ENCODE measurements at places on chromosomes 2 and 18.

GRCh38 chr2:150621526-150622213, 134.2 kb upstream of the RND3 start:
- no peak for DNase-seq

GRCh38 chr2:146632707-146633106, 1212.1 kb upstream of the ACVR2A start:
- DNase-seq: no peak

DNA sequence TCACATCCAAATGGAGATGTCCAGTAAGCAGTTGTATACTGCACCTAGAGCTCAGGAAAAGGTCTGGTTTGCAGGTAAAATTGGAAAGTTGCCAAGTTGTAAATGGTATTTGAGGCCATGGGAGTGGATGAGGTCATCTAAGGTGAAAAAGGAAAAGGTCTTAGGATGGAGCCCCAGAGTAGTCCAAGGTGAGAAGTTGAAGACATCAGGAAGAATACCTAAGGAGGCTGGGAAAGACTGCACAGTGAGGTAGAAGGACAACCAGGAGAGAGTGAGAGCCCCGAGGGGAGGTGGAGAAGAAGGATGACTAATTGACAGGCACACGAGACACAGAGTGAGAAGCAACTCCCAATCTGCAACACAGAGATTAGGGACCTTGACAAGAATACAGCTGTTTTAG, 10.7 kb downstream of the DPP4 start:
- no peak for DNase-seq

DNA sequence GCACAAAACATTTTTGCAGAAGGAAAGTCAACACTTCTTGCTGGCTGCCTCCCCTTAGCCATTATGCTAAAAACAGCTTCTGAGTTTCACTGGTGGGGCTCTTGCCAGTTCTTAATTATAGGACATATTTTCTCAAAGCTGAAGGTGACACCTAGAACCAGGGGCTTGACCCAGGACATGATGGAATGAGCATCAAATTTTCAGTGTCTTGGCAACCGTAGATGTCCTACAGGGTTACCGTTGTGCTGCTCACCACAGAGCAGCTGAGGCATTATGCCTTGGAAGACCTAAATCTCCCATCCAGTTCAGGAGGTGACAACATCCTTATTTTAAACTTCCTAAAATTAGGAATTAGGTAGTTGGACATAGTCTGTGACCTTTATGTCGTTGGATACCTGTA, 46.7 kb downstream of the TMEM185B start:
- DNase-seq: no peak

GRCh38 chr2:11163439-11164317, 8.4 kb downstream of the SLC66A3 start:
- no peak for DNase-seq

DNA sequence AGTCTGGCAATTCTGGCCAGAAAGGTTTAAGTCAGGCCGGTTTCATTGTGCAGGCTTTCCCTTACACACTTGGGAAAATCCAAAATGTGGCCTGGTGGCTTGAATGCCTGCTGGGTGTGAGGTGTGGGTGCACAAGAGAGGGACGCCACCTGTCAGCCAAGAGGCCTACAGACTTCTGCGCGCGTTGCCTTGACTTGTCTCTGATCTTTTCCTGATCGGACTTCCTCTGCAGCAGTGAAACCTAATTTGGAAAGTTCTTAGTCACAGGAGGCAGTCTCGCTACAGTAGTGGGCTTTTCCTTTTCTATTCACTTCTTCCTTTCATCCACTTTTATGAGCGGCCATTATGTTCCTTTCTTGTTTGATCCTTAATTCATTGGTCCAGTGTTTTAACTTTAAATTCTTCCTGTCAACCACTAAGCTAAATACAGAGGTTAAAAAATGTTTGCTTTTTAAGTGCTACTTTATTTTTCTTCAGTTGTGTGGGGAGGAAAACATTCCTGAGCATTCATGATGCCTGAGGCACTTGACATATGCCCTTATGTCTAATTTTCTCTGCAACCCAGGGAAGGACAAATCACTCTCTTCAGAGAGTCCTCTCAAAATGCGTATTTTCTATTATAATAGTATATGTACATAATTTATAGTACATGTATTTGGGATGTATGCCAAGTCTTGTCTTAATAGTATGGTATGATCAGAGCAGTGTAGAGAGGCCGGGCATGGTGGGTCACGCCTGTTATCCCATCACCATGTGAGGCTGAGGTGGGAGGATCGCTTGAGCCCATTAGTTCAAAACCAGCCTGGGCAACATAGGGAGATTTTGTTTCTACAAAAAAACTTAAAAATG, 128.9 kb downstream of the WDSUB1 start:
- no peak for DNase-seq

- DNase-seq: no peak
Measured at GRCh38 chr2:23496456-23496855, 111.5 kb downstream of the KLHL29 start.

- DNase-seq: no peak
Measured at GRCh38 chr2:14524041-14524802, 108.3 kb upstream of the LRATD1 start.

GRCh38 chr2:100895402-100895801, 75.5 kb downstream of the NPAS2 start:
- DNase-seq: no peak

GRCh38 chr2:102672107-102672776, 52.9 kb downstream of the SLC9A2 start:
- DNase-seq: no peak

DNA sequence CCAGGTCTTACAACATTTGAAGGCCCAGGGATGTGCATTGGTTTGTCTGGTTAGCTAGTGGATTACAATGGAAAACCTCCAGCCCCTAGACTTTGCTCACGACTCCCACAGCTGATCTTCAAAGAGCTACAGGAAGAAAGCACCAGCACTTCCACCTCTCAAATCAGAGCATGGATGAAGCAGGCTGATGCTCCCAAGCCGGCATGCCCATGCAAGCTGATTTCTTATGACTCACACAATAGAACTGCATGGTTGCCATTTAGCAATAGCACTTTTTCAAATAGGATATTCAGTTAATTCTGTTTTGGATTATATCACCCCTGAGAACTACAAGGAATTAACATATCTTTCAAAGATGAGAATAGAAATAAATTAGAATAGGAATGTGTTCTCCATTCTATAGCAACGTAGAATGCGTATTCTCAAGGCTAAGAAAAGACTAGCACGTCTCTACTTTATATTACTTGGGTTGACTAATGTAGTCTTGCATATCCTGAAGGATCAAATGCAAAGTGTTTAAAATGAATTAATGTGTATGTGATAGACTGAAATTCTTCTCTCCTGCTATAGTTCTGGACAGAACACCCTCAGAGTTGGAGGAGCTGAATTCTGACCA, 292.4 kb downstream of the TRIB2 start:
- DNase-seq: no peak

DNA sequence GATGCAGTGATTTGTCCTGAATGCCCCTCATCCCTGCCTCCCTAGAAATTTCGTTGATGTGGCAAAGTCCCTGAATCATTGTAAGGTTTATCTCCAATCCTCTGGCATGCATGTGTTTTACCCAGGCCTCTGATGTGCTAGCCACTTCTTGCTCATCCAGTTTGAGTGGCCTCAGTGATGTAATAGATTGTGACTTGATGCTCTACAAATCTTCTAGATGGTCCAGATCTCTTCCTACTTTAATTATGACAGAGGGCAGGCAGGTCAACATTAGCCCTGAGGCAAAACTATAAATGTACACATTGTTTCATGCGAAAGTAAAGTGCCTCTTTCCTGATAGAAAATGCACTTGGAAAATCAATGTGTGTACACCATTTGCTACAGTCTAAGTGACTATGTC, 54.5 kb downstream of the LONRF2 start:
- no peak for DNase-seq

DNA sequence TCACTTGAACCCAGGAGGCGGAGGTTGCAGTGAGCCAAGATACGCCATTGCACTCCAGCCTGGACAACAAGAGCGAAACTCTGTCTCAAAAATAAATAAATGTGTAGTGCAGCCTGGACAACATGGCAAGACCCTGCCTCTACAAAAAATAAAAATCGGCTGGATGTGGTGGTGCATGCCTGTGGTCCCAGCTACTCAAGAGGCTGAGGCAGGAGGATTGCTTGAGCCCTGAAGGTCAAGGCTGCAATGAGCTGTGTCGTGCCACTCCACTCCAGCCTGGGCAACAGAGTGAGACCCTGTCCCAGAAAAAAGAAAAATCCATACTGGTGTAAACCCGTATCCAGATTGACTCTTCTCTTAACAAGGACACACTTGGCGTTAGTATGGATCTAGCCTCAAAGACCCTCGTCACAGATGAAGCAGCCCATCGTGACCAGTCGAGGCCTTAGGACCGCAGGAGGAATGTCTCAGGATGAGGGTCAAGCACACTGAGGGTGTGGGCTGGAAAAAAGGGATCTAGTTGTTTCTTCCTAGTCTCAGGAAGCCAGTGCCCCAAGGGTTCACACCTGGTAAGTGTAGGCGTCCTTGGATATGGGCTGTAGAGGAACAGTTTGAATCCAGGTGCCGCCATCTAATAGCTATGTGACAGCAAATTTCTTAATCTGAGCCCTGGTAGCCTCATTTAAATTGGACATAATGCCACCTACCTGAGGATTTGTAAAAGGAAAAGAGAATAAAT, 4.0 kb upstream of the GPBAR1 start:
- DNase-seq: no peak

DNA sequence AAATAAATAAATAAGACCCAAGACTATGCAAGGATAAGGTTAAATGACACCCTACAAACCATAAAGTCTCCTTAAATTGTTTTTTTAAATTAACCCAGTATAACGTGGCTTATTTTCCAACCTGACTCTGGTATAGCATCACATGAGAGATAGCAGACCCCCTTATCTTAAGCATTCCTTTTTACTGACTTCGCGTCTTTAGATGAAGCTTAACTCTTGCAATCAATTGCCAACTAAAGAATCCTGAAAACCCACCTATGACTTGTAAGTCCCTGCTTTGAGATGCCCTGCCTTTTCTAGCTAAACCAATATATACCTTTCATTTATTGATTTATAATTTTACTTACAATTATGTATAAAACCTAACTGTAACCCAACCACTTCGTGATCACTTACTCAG, 57.1 kb upstream of the RAB12 start:
- no peak for DNase-seq

DNA sequence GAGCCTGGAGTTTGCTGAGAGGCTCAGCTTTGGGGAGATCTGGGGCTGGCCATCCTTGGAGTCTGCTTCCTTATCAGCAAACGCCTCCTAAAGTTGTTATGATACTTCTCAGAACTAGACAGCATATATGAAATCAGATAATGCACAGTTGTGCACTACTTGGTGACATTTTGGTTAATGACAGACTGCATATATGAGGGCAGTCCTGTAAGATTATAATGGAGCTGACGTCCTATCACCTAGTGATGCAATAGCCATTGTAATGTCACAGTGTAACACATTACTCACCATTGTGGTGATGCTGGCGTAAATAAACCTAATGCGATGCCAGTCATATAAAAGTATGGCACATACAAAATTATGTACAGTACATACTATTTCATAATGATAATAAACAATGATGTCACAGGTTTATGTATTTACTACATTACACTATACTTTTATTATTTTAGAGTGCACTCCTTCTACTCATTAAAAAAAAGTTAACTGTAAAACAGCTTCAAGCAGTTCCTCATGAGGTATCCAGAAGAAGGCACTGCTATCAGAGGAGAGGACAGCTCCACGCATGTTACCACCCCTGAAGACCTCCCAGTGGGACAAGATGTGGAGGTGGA, 298.1 kb upstream of the REV1 start:
- peak; percentile 10 for DNase-seq

DNA sequence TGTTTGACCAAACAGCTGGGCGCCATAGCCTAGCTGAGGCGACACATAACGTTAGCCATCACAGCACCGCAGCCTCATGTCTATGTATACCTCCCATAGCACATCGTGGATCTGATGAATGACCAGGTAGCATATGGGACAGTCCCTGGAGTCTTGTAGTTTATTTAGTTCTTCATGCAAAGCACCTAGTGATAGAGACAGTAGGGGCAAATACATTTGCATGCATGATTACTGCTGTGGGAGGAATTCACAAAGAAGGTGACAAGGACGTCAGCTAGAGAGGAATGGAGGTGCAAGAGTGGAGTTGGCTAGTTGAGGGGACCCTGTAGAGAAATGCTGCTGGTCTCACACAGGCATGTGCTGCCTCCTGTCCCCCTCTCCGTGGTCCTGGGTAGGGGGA, 478.9 kb upstream of the HS6ST1 start:
- DNase-seq: no peak

DNA sequence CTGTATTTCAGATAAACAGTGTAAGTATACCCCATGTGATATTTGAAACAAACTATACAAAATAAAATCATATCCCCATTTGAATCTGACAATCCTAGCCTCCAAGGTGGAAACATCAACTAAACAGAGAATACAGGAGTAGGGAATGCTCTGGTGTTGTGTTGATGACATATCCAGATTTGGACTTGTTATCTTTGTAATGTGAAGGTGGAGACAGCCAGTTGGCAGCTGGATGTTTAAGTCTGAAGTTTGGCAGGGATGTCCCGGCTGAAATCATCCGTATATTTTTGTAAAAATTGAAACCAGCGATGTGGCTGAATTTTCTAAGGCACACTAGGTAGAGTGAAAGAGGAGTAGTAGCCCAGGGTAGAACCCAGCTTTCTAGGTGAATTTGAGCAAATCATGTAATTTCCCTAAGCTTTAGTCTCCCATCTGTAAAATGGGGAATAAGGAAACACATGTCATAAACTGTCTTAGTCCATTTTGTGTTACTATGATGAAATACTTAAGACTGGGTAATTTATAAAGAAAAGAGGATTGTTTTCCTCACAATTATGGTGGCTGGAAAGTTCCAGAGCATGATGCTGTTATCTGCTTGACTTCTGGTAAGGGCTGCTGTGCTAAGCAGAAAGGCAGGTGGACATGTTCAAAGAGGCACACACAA, 246.6 kb upstream of the APCDD1 start:
- DNase-seq: no peak

GRCh38 chr2:223936862-223937326, 8.2 kb downstream of the WDFY1 start:
- DNase-seq: no peak

Data from CD8-positive, alpha-beta T cell (primary cell).